CD8-positive, alpha-beta memory T cell (primary cell): ENCODE measurements at places on chromosomes 3 and 15. TPM values are rescaled to one million over a fixed set of nuclear protein-coding genes. Genes with fewer than 3 reads are reported as not detected.

GRCh38 chr3:53250453-53250852 is 5.4 kb downstream of the TKT start:
- peaks cover 45% of the 10 kb centered on the region for H3K4me1 ChIP-seq
- no peak for DNase-seq
- H3K27ac ChIP-seq, result no peak overlapping the region
- no peaks in the 10 kb centered on the region for H3K27me3 ChIP-seq

DNA sequence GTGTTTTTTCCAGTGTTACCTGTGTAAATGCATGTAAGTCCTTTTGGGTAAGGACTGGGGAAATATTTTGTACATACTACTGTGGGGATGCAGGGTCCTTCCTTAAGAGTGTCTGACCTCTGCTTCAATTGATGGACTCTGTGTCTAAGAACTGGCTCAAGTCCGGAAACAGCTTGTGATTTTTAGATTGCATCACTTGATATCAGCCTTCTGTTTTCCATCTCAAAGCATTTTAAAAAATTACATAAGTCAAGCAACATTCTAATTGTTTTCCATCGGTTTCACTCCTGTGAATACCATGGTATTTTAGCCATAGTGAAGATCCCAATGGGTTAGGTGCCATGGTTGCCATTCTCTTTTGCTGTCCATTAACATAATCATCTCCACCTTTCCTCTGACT is 597.6 kb downstream of the SQOR start:
- no peaks in the 10 kb centered on the region for H3K36me3 ChIP-seq
- DNase-seq, result no peak
- H3K27me3 ChIP-seq, result no peaks in the 10 kb centered on the region

GRCh38 chr15:77527831-77528231 is 104.9 kb downstream of the LINGO1 start:
- no peaks in the 10 kb centered on the region for H3K36me3 ChIP-seq
- no peak for DNase-seq
- no peaks in the 10 kb centered on the region for H3K4me1 ChIP-seq
- no peaks in the 10 kb centered on the region for H3K27me3 ChIP-seq
- H3K4me3 ChIP-seq, result no peak overlapping the region

DNA sequence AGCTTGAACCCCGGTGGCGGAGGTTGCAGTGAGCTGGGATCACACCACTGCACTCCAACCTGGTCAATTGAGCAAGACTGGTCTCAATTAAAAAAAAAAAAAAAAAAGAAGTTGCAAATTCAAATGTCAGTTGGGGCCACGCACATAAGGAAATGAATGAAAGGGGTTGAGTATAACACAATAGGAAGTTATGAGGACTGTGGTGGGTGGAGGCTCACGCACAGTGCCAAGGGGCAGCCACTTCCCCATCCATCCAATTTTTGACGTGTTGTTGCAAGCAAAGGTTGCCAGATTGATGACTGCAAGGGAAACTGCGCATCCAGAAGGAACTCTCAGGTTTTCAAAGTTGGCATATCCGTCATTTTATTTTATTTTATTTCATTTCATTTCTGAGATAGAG is 532.2 kb downstream of the NTRK3 start:
- no peaks in the 10 kb centered on the region for H3K27me3 ChIP-seq
- H3K4me3 ChIP-seq, result no peak overlapping the region
- no peak overlapping the region for H3K27ac ChIP-seq
- H3K4me1 ChIP-seq, result no peaks in the 10 kb centered on the region
- DNase-seq, result no peak

DNA sequence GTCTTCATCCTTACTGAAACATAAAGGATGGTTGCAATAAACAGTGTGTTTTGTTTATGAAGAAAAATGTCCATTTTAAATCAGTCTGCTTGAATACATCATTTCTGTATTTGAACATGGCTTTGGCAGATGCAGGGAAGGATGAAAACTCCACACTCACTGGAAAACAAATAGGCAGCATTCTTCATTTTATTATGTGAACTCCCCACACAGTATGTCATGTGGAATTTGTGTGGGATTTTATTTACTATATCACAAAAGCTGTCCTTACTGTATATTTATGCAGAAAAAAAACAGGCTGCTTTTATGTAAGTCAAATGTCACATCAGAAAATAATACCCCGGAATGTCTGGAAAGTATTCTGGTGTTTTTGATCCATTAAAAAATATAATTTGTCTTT is 44.1 kb upstream of the TJP1 start:
- DNase-seq, result no peak
- H3K4me1 ChIP-seq, result no peaks in the 10 kb centered on the region
- H3K4me3 ChIP-seq, result no peak overlapping the region
- no peaks in the 10 kb centered on the region for H3K36me3 ChIP-seq
- H3K27ac ChIP-seq, result no peak overlapping the region

DNA sequence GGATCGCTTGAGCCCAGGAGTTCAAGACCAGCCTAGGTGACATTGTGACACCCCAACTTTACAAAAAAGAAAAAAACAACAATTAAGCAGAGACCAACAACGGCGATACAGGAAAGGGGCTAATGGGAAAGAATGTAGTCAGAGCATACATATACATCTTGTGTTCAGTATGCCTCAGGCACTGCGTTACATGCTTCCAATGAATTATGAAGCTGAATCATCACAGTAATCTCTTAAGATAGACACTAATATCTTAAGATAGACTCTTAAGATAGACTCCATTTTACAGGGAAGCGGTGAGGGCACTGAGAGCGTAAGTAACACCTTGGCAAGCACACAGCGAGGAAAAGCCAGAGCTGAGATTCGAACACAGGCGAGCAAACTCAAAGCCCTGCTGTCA is 6.1 kb upstream of the LDHAL6B start:
- no peak overlapping the region for H3K4me3 ChIP-seq
- no peaks in the 10 kb centered on the region for H3K27me3 ChIP-seq
- no peak overlapping the region for H3K27ac ChIP-seq
- H3K36me3 ChIP-seq, result no peaks in the 10 kb centered on the region
- no peak for DNase-seq

- H3K4me3 ChIP-seq, result no peak overlapping the region
- peaks cover 13% of the 10 kb centered on the region for H3K4me1 ChIP-seq
- no peak for DNase-seq
- no peak overlapping the region for H3K27ac ChIP-seq
- H3K36me3 ChIP-seq, result no peaks in the 10 kb centered on the region
Measured at GRCh38 chr15:65084500-65085206, 8.1 kb downstream of the KBTBD13 start.

- H3K27me3 ChIP-seq, result no peaks in the 10 kb centered on the region
- H3K27ac ChIP-seq, result no peak overlapping the region
- no peak overlapping the region for H3K4me3 ChIP-seq
- no peak for DNase-seq
- H3K36me3 ChIP-seq, result no peaks in the 10 kb centered on the region
- H3K4me1 ChIP-seq, result no peaks in the 10 kb centered on the region
Measured at GRCh38 chr3:37691213-37691830, 170.4 kb upstream of the CTDSPL start.

- no peak for DNase-seq
- no peak overlapping the region for H3K27ac ChIP-seq
- no peaks in the 10 kb centered on the region for H3K27me3 ChIP-seq
- no peaks in the 10 kb centered on the region for H3K36me3 ChIP-seq
- H3K4me1 ChIP-seq, result no peaks in the 10 kb centered on the region
Measured at GRCh38 chr3:27560484-27561056, 76.4 kb upstream of the SLC4A7 start.

Gene GOLGA8M
- polyA plus RNA-seq, result not detected

Gene C3orf22
- polyA plus RNA-seq, result not detected

Gene ITGA11
- not detected for polyA plus RNA-seq

Gene NR2E3
- polyA plus RNA-seq, result not detected
